ENCODE measurements at places on chromosomes 3 and 15. TPM values are rescaled to one million over a fixed set of nuclear protein-coding genes. Genes with fewer than 3 reads are reported as not detected.

RIOX2 gene
- total RNA-seq, result 35.5 TPM

GRCh38 chr15:48325400-48325799 lies 5.8 kb upstream of the DUT start:
- H3K4me3 ChIP-seq, result no peak overlapping the region
- no peaks in the 10 kb centered on the region for H3K36me3 ChIP-seq
- peaks cover 7% of the 10 kb centered on the region for H3K4me1 ChIP-seq

DNA sequence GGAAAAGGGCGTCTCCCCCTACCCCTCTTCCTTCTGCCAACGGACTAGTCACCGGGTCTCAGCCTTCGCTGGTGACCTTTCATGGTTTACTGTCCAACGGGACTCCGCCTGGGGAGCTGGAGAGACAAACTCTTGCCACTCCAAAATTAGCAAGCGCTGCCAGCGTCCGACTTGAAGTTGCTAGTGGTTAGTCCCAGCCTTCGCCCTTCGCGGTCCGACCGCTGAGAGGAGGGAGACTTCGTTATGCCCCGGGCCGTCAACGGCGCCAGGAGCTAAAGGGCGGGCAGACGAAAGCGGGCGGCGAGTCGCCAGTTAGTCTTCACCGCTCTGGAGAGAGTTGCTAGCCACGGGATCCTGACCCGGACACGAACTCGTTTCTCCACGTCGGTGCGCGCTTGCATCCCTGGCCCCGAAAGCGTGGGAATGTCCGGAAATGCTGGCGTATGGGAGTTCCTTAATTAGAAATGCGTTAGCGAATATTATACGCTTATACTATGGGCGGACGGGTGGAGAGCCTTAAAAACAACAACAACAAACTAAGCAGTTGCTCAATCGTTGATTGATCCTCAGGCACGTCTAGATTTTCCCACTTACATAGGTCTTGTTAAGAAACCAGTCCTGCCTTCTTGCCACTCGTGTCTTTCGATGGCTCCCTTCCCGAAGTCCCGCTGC lies 716 bp downstream of the SMC4 start:
- H3K27me3 ChIP-seq, result no peaks in the 10 kb centered on the region
- peak overlapping the region; percentile 75 for H3K4me3 ChIP-seq
- no peaks in the 10 kb centered on the region for H3K36me3 ChIP-seq
- DNase-seq, result peak; percentile 31
- H3K27ac ChIP-seq, result peak overlapping the region; percentile 93

DNA sequence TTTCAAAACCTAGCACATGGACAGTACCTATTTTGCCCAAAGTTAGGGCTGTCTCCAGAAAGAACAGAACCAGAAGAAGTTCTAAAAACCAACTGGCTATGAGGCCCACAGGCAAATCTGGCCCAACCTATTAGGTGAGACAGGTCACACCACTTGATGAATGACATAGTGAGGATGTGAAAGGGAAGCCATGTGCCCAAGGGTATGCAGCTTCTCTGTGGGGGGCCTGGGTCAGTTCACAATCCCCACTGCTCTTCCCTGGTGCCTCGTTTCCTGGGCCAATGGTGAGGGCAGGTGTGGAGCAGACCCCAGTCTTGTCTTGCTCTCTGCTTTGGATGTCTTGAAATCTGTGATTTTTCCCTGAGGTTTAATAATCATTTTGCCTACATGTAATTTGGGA lies 8.9 kb downstream of the INSYN1 start:
- H3K27me3 ChIP-seq, result no peaks in the 10 kb centered on the region
- H3K36me3 ChIP-seq, result no peaks in the 10 kb centered on the region
- DNase-seq, result no peak
- H3K27ac ChIP-seq, result no peak overlapping the region
- H3K4me1 ChIP-seq, result no peaks in the 10 kb centered on the region

DNA sequence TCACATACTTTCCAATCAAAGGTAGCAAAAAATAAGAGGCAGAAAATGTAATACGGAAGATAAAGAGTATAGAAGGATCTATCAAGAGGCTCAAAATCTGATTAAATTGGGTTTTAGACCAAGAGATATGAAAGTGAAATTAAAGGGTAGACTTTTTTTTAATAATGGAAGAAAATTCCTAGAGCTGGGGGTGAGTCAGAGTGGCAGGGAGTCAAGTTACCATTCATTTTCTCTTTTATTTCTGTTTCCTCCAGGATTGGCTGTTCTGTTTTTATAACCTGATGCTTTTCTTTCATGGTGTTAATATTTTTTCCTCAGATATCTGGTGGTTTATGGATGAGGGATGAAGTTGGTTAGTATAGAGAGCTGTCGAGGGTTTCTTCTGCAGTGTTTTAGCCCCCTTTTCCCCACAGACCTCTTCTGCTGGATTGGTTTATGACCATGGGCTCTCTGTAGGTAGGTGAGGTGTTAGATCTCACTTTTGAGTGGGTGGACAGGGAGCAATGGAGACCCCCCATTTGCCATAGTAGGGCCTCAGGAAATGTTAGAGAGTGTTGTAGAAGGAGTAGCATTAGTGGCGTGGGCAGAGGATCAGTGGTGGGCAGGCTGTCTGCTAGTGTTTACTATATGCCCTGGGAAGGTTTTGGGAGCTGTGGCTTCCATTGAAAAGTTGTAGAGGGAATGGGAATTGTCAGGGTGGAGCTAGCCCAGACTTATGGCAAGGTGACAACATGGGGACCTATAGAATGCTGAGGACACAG lies 201.6 kb upstream of the GOLGA6L4 start:
- no peaks in the 10 kb centered on the region for H3K27me3 ChIP-seq
- DNase-seq, result no peak
- no peaks in the 10 kb centered on the region for H3K4me1 ChIP-seq

DNA sequence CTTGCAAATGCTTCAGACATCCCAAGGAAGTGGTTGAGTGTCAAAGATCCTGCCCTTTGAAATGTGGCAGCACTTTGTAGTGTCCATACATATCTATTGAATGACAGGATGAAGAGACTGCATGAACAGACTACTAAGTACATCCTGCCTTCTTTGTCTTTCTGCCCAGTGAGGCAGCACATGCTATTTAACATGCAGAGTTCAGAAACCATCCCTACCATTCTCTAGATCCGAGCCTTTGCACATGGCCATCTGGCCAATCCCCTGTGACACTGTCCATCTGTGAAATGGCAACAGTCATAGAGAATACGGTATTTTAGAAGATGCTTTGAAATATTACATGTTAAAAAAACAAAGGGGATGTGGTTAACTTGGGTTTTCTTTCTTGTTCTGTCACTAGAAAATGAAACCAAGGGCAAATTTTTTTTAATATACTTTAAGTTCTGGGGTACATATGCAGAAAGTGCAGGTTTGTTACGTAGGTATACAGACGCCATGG lies 519.6 kb downstream of the NTRK3 start:
- H3K36me3 ChIP-seq, result no peaks in the 10 kb centered on the region
- no peak overlapping the region for H3K4me3 ChIP-seq
- no peak overlapping the region for H3K27ac ChIP-seq
- DNase-seq, result no peak
- H3K4me1 ChIP-seq, result no peaks in the 10 kb centered on the region

- no peaks in the 10 kb centered on the region for H3K27me3 ChIP-seq
- DNase-seq, result no peak
- no peak overlapping the region for H3K27ac ChIP-seq
- H3K4me1 ChIP-seq, result no peaks in the 10 kb centered on the region
These were observed 68.3 kb upstream of the GLCE start for GRCh38 chr15:69092159-69092558.

GRCh38 chr3:187737368-187738070 lies 7.7 kb downstream of the BCL6 start:
- peak overlapping the region; percentile 100 for H3K27ac ChIP-seq
- peak overlapping the region; percentile 86 for H3K4me3 ChIP-seq
- no peaks in the 10 kb centered on the region for H3K27me3 ChIP-seq
- peak; percentile 72 for DNase-seq

Measured in uterus (tissue), 4 donors.